ENCODE measurements at places on chromosomes 7 and 10.

- no peak for DNase-seq
Observed at GRCh38 chr10:122461367-122461728, at the start of gene HTRA1. TSS of gene HTRA1 (plus strand) at chr10:122461553. CDS start at chr10:122461653, 100 bp downstream.

GRCh38 chr7:151415375-151416105 lies 5.7 kb upstream of the WDR86 start:
- DNase-seq: no peak

- DNase-seq: no peak
Observed at GRCh38 chr10:11719496-11720259, 22.5 kb upstream of the ECHDC3 start.

GRCh38 chr7:47979145-47979831 lies at the start of gene HUS1:
TSS of gene HUS1 (minus strand) at chr7:47979615. CDS start at chr7:47979519, 96 bp downstream.
- DNase-seq: peak; percentile 87

DNA sequence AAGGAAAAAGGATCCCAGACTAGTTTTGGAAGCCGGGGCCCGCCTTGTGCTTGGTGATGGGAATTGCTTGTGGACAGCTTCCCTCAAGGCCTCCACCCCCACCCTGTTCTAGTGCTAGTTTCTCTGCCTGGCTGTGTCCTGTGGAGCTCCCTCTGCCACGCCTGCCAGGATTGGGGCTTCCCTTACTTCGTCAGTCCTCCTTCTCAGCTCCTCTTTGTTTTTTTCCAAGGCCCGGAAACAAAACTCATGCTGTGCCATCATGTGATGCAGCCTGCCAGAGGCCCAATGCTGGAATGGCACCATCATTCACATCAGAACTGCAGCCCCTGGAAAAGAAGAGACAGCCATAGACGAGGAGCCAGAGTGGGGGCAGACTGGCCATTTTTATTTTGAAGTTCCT lies 11.2 kb downstream of the YKT6 start:
- no peak for DNase-seq

GRCh38 chr7:103613655-103614642 lies 167.9 kb upstream of the SLC26A5 start:
- DNase-seq: no peak

DNA sequence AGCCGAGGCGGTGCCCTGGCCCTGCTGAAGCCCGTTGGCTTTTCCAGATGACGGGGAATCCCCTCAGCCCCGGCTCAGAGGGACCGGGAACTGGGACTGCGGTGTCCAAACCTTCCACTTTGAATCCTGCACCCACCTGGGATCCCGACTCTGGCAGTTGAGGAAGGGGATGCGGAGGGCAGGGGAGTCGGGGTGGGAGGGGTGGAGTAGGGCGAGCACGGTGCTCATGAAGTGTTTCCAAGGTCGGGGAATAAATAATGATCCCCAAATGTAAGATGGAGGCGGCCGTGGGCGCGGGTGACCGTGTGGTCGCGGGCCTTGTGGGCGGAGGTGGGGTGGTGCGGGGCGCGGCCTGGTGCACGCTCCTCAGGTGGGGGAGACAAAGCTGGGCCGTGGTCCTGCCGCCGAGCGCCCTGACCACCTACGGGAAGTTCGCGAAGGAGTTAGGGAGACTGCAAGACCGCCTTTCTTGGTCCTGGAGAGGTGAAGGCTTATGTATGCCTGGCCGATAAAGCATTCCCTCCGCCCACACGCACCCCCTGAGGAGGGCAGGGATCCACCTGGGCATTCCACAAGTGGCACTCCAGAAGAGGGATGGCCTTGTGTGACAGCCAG lies 1.4 kb downstream of the MTURN start:
- no peak for DNase-seq

GRCh38 chr10:82242778-82243177 lies 367.8 kb downstream of the NRG3 start:
- DNase-seq: no peak

- no peak for DNase-seq
Observed at GRCh38 chr7:100779359-100779758, 46.0 kb downstream of the ZAN start.

DNA sequence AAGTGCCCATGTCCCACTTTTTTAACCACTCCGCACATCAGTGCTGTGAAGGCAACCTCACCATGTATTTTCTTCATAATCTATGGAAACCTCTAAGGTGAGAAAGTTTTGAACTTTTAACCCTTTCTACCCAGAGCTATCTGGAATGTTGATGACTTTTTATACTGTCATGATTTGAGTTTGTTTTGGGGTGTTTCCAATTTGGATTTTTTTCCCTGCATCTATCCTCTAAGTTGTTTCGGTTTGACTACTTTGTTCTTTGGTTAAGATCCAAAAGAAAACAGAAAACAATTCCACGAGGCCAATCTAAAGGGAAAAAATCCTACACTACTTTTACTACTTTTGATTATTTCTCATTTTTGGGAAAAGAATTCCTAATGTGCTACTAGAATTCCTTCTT lies 279.7 kb downstream of the USP6NL start:
- DNase-seq: no peak

DNA sequence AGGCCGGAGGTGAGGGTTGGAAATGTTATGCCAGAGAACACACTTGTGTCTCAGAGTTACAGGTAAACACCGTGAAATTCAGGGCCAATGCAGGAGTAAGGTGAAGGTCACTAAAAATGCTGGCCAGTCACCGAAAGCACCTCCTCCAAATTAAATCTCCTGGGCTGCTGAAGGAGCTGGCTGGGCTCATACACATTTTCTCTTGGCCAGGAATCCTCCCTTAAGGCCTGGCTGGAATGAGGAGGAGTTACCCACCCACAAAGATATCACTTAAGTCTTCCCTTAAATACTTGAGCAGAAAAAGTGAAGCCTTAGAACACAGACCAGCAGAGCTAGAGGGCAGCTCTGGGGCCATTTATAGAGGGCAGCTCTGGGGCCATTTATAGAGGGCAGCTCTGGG lies 46.3 kb downstream of the HTRA1 start:
- no peak for DNase-seq

GRCh38 chr10:78893217-78893616 lies 175.5 kb upstream of the ZMIZ1 start:
- no peak for DNase-seq

DNA sequence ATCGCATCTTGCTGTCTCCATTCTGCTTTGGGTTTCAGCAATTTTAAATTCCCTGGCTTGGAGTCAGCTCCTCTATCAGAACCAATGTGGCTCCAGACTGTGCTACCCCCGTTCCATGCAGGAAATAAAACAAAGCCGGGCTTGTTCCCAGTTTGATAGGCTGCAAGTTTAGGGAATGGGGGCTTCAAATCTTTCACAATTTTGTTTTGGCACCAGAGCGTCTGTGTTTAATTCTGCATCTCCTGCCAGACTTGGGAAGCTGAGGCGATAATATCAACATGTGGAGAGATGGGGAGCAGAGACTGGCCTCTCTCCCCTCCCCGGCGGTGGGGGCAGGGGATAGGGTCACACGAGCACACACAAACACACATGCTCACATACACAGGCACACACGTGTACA lies 305.9 kb downstream of the FGFR2 start:
- DNase-seq: no peak

- DNase-seq: no peak
Observed at GRCh38 chr10:132900211-132900756, 42.1 kb downstream of the CFAP46 start.

GRCh38 chr7:155222061-155222460 lies 75.6 kb upstream of the INSIG1 start:
- no peak for DNase-seq

GRCh38 chr7:18201350-18201749 lies 173.7 kb upstream of the PRPS1L1 start:
- no peak for DNase-seq

- no peak for DNase-seq
Observed at GRCh38 chr7:94123136-94123535, 119.0 kb upstream of the BET1 start.

GRCh38 chr7:16098058-16098457 lies 323.3 kb downstream of the CRPPA start:
- DNase-seq: no peak

GRCh38 chr10:84226616-84227015 lies 1.3 kb upstream of the LRIT2 start:
- no peak for DNase-seq

- no peak for DNase-seq
Observed at GRCh38 chr7:2063563-2064260, 169.0 kb downstream of the MAD1L1 start.

DNA sequence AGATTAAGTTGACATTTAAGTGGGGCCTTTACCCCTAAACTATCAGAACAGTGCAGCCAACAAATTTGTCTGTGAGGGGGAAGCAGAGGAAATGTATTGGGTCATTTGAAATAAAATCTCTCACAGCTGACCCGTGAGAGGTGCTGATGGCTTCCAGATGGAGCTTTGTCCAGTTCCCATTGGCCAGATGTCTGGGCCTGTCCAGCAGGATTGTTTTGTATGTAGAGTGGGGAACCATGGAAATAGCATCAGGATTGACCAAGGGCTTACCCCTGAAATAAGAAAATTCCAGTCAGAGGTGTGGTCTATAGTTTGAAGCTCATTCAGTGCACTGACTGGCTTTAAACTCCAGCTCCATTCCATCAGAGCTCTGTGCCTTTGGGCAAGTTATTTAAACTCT lies 50.6 kb downstream of the INHBA start:
- DNase-seq: no peak

GRCh38 chr7:145016068-145016467 lies 180.2 kb upstream of the TPK1 start:
- DNase-seq: no peak

DNA sequence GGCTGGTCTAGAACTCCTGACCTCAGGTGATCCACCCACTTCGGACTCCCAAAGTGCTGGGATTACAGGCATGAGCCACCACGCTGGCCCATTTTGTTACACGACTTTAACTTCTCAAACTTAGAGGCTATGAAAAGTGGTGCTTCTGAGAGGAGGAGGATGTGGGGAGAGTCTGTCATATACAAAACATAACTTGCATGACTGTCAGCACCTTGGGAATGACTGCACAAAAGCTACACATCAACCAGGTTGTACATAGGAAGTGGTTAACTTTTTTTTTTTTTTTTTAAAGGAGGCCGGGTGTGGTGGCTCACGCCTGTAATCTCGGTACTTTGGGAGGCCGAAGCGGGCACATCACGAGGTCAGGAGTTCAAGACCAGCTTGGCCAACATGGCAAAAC lies 43.4 kb upstream of the GSDME start:
- no peak for DNase-seq

GRCh38 chr10:102121739-102122372 lies 1.7 kb upstream of the LDB1 start:
- no peak for DNase-seq

DNA sequence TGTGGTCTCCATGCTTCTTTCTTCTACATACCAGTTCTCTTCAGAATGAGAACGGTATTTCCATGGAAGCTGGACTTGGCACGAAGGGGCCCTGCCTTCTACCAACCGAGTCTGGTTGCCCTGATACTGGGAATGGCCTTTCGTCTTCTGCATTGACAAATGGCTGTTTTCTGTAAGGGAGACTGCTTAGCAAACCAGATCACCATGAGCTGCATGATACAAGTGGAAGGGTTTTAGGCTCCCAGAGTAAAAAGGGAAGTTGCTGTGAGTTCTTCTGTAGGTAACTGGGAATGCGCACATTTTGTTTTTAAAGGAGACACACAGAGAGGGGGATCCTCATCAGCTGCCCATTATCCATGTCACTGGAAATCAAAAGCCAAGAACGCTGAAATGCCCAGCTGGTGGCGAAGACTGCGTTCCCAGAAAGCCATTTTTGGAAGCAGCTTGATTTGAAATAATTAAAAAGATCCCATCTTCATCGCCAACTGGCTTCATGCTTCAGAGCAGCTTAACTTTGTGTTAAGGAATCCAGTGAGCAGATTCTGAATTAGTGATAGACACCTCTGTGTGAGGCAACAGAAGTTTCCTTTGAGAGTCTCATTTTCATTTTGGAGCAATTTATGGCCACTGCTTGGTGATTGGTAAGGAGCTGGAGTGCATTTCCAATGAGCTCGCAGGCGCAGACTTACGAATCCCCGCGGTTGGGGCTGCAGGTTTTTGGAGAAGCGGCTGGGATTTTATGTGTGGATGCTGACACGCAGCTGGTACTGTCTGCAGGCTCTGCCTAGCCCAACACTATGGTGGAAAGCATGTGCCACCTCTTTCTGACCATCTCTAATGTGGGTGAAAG lies 672.7 kb upstream of the FOXK1 start:
- no peak for DNase-seq

DNA sequence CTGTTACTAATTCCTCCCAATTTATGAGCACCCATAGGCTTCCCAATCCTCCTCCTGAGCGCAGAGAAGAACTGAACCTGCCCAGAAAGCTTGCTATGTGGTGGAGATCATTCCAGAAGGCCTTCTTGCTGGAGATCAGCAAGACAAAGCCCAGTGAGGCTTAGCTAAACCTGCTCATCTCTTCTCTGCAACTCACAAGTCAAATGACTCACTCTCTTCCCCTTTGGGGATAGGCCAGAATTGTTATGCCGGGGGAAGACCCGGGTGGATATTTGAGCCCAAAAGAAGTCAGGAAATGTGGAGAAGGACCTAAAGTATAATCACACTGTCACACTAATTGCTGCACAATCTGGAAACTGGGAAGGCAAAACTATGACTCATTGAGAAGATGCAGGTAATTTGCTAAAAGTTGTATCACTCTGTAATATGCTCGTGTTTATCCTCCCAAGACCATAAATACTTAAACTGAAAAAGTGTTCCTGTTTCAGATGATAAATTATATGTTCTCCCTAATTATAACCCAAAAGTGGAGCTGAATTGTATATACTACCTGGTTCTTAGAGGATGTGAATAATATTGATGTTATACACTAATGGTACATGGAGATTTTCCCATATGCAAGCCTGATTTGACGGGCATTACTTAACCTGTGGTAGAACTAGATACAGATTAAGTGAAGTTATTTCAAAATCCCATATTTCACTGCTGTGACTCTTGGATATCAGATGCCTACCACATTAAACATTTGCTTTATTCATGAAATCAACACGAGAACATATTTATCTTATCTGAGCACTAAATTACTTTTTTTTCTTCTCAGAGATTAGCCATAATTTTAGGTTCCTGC lies 6.4 kb downstream of the NEBL start:
- no peak for DNase-seq

DNA sequence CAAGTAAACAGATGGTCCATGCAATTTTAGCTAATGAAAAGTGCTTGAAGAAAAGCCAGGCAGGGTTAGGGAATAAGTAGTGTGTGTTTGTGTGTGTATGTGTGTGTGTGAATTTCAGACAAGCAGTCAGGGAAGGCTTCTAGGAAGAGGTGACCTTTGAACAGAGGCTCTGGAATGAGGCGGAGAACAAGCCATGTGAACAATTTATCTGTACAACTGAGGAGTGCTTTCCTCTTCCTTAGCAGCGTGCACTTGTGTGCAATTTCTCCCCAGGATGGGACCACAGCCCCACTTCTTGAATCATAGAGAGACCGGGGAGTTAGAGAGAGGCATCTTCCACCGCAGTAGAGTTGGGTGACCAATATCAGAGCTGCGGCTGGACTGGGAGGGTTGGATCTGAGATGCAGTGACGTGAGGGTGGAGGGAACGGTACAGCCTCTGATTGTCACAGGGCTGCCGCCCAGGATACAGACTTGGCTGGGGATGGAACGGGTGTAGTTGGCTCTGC lies 69.2 kb upstream of the FAM171A1 start:
- DNase-seq: no peak

DNA sequence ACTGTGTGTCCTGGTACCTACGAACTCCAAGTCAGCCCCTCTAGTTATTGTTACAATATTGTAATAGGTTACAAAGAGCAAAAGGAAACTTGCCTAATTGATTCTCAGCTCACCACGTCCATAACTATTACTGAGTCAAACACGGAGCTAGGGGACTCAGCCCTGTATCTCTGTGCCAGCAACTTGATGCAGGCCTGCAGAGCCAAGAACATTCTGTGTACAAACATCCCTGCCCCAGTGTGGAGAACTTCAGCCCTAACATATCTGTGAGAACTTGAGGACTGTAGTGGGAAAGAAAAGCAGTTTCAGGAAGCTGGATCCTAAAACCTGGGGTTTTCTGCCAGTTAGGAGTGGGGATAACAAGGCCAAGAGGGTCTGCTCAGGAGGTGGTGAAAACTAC lies 114.9 kb upstream of the PRSS58 start:
- DNase-seq: no peak

All from naive B cell (primary cell).